ENCODE measurements at places on chromosomes 13 and 19. TPM values are rescaled to one million over a fixed set of nuclear protein-coding genes. Genes with fewer than 3 reads are reported as not detected.

GRCh38 chr19:30733826-30734550 lies 361.8 kb downstream of the ZNF536 start:
- no peaks in the 10 kb centered on the region for H3K36me3 ChIP-seq
- no peak overlapping the region for H3K4me3 ChIP-seq
- peaks cover 7% of the 10 kb centered on the region for H3K27me3 ChIP-seq
- H3K4me1 ChIP-seq: no peaks in the 10 kb centered on the region

- DNase-seq: no peak
- H3K36me3 ChIP-seq: no peaks in the 10 kb centered on the region
Measured at GRCh38 chr13:111948281-111948680, 118.7 kb upstream of the SOX1 start.

DNA sequence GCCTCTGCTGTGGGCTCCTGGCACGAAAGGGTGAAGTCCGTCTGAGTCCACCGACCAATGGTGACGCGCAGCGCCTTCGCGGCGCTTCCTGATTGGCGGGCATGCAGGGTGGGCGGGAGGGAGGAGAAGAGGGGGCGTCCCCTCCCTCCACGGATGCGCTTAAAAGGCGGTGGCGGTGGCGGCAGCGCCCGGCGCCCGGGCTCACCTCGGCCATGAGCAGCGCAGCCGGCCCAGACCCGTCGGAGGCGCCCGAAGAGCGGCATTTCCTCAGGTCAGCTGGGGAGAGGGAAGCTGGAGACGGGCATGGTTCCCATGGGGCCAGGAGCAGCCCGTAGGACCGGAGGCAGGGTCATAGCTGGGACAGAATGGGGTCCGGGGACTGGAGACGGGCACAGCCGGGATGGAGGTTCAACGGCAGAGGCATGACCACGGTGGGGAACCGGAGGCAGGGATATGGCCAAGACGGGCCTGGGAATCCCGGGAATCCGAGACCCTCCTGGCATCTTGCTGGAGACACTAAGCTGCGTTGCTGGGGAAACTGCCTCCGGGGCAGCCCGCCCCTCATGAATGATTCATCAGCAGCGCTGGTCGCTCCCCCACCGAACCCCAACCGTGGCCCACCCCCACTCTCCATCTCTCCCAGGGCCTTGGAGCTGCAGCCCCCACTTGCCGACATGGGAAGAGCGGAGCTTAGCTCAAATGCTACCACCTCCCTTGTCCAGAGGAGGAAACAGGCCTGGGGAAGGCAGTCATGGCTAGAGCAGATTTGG lies at the start of gene YJEFN3:
Gene YJEFN3, plus strand, starts transcription at position 191 of the 770 bp plus-strand sequence. Its CDS starts 22 bp downstream, at position 213.
- peaks cover 10% of the 10 kb centered on the region for H3K4me1 ChIP-seq
- no peak for DNase-seq
- no peak within 1 kb of the TSS for H3K27ac ChIP-seq
- peaks cover 17% of the 10 kb centered on the region for H3K36me3 ChIP-seq
- no peaks in the 10 kb centered on the region for H3K27me3 ChIP-seq
- no peak within 1 kb of the TSS for H3K4me3 ChIP-seq

DNA sequence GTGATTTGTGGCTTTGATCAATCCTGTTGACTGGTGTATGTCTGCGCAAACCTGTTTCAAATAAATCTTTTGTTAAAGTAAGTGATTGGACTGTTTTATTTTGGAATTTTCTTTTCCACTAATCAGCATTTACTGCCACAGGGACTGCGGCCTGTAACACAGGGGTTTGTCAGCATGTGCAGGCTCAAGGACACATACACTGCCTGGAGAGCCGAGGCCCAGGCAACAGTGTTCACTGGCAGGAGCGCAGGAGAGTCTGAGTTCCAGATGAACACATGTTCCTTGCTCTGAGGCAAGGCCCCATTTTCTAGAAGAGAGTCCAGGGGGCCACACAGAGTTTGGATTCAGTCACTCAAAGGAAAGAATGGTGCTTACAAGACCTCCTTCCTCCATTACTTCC lies 26.0 kb downstream of the SHISA2 start:
- H3K4me3 ChIP-seq: no peak overlapping the region
- peaks cover 10% of the 10 kb centered on the region for H3K36me3 ChIP-seq
- H3K4me1 ChIP-seq: no peaks in the 10 kb centered on the region
- H3K27me3 ChIP-seq: no peaks in the 10 kb centered on the region
- DNase-seq: no peak

GRCh38 chr19:32324631-32325285 lies 20.7 kb upstream of the ZNF507 start:
- no peaks in the 10 kb centered on the region for H3K36me3 ChIP-seq
- H3K4me3 ChIP-seq: no peak overlapping the region
- no peak overlapping the region for H3K27ac ChIP-seq
- H3K27me3 ChIP-seq: peaks cover 11% of the 10 kb centered on the region
- no peaks in the 10 kb centered on the region for H3K4me1 ChIP-seq

DNA sequence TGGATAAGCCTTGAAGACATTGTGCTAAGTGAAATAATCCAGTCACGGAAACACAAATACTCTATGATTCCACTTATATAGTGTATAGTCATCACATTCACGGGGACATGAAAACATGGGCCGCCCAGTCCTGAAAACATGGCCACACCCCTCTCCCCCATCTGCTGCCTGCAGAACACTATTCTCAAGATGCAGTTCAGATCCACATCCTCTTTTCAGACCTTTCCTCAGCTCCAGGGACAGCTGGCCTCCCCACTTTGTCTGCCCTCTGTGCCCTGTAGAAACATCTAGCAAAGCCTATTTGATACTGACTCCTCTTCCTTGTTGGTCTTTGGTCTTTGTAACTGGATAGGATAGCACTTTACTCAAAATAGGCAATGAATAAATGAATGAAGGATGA lies 8.3 kb downstream of the RFX2 start:
- H3K27ac ChIP-seq: no peak overlapping the region
- H3K27me3 ChIP-seq: no peaks in the 10 kb centered on the region
- H3K36me3 ChIP-seq: peaks cover 4% of the 10 kb centered on the region
- DNase-seq: no peak

GRCh38 chr13:64274481-64275217 lies 2859.0 kb upstream of the PCDH20 start:
- no peak overlapping the region for H3K27ac ChIP-seq
- no peak overlapping the region for H3K4me3 ChIP-seq
- no peaks in the 10 kb centered on the region for H3K36me3 ChIP-seq
- H3K27me3 ChIP-seq: no peaks in the 10 kb centered on the region
- no peak for DNase-seq
- H3K4me1 ChIP-seq: no peaks in the 10 kb centered on the region

DNA sequence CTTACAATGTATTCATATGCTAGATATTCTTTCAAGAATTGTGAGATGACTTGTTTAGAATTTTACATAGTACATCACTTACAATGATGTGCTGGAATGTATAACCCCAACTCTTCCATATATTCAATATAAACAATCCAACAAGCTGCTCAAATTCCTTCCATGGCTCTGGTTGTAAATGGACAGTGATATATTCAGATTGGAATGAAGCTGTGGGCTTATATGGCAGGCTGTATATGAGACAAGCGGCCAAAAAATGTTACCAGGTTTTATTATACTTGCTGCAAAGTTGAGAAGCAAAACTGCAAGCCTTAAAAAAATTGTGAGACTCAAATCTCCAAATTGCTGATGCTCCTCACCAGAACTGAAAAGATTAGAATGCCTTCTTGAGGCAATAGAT lies 83.6 kb upstream of the KLF12 start:
- H3K4me3 ChIP-seq: no peak overlapping the region
- no peak overlapping the region for H3K27ac ChIP-seq
- H3K4me1 ChIP-seq: peaks cover 7% of the 10 kb centered on the region
- H3K27me3 ChIP-seq: no peaks in the 10 kb centered on the region

- H3K27me3 ChIP-seq: peaks cover 18% of the 10 kb centered on the region
- H3K4me1 ChIP-seq: peaks cover 36% of the 10 kb centered on the region
- H3K36me3 ChIP-seq: peaks cover 2% of the 10 kb centered on the region
- no peak for DNase-seq
- H3K4me3 ChIP-seq: no peak overlapping the region
Measured at GRCh38 chr13:28544026-28544425, 49.1 kb upstream of the FLT1 start.

DNA sequence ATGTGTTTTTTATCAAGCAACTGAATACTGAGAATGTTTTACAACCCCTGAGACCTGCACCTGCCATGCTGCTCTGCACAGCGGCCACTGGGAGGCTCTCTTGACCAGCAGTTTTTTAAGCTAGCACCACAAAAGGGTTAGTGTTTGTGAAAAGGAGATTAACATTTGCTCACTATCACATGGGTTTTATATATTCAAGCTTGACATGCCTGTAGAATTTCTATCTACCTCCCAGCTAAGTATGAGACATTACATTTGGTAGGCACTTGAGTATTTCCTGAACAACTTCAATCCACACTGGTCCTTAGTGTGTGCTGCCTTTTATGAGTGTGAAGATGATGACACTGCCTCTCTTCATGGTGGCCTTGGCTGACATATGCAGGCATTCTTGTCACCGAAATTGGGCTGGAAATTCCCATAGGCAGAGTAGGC lies 1238.9 kb downstream of the UQCRFS1 start:
- H3K27me3 ChIP-seq: no peaks in the 10 kb centered on the region
- DNase-seq: peak; percentile 47
- H3K4me3 ChIP-seq: no peak overlapping the region
- no peaks in the 10 kb centered on the region for H3K4me1 ChIP-seq
- H3K27ac ChIP-seq: no peak overlapping the region

- no peaks in the 10 kb centered on the region for H3K27me3 ChIP-seq
- DNase-seq: no peak
- no peak overlapping the region for H3K27ac ChIP-seq
- no peaks in the 10 kb centered on the region for H3K4me1 ChIP-seq
- H3K36me3 ChIP-seq: peaks cover 84% of the 10 kb centered on the region
Measured at GRCh38 chr19:58265100-58265499, 13.7 kb upstream of the ZNF8 start.

DNA sequence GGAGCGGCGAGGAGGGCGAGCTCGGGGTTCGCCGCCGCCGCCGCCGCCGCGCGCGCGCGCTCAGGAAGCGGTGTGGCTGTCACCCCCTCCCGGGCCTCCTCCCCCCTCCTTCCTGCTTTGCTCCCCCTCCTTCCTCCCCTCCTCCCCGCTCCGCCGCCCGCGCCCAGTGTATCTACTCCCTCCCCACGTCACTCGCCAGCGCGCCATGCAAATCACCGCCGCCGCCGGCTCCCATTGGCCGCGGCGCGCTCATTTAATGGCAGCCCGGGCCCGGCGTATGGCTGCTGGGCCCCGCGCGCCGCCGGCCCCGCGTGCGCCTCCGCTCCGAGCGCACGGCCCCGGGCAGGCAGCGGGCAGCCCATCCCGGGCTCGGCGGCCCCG lies 335 bp upstream of the SOX1 start:
- peaks cover 14% of the 10 kb centered on the region for H3K36me3 ChIP-seq
- H3K27ac ChIP-seq: no peak overlapping the region
- peaks cover 11% of the 10 kb centered on the region for H3K4me1 ChIP-seq
- H3K4me3 ChIP-seq: no peak overlapping the region
- peak; percentile 87 for DNase-seq

DNA sequence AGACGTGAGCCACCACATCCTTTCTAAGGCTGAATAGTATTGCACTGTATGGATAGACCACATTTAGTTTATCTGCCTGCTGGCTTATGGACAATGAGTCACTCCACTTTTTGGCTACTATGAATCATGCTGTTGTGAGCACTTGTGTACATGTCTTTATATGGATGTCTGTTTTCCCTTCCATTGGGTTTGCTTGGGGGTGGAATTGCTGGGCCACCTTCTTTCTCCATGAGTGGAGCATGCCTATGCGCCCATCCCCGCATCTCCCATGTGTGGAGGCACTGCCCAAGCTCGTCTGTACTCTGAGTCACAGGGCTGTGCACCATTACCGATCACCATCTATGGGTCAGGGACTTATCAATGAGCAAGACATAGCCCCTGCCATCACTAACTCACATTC lies 127.2 kb upstream of the GJB6 start:
- H3K27me3 ChIP-seq: no peaks in the 10 kb centered on the region
- no peaks in the 10 kb centered on the region for H3K36me3 ChIP-seq

DNA sequence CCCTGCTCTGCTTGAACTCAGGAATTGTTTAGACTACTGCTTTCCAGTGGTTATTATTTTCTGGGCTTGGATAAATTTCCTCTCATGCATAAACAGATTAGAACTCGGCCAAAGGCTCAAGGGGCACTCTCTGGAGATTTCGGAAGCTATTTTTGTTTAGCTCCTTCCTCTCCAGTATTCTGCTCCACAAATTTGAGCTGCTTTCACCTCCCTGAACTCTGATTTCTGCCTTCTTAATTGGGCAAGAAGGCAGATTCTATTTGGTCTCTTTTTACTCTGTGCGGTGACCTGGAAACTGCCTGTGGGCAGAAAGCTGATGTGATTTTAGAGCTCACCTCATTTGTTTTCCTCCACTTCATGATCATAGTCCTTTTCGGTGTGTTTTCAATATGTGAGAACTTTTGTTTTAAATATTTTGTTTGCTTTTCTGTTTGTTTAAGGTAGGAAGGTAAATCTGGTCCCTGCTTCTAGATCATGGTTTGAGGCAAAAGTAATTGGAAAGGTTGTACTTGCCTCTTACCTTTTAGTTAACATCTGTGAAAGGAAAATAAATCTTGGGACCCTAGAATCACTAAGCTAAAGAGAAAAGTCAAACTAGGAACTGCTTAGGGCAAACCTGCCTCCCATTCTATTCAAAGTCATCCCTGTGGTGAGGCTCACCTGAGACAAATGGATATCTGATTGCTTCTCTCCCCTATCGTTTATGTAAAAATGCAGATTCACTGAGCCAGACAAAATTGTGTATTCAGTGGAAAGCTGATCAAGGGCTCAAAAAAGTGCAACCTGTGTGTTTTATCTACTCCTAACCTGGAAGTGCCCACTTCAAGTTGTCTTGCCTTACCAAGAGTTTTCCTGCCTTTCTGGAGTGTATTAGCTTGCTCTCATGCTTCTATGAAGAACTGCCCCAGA lies 714.7 kb upstream of the PCDH20 start:
- H3K27me3 ChIP-seq: no peaks in the 10 kb centered on the region
- DNase-seq: no peak
- no peak overlapping the region for H3K27ac ChIP-seq

- H3K27me3 ChIP-seq: peaks cover 64% of the 10 kb centered on the region
- H3K4me1 ChIP-seq: peaks cover 31% of the 10 kb centered on the region
- no peak overlapping the region for H3K4me3 ChIP-seq
- DNase-seq: no peak
- H3K27ac ChIP-seq: no peak overlapping the region
- no peaks in the 10 kb centered on the region for H3K36me3 ChIP-seq
Measured at GRCh38 chr19:45595814-45596213, 6.2 kb downstream of the GPR4 start.

Gene SH2D3A
- 20.7 TPM for total RNA-seq

Gene KISS1R
- 18.4 TPM for total RNA-seq

Gene ATCAY
- total RNA-seq: not detected

Gene ERFL
- 1.9 TPM for total RNA-seq

Gene LRFN3
- total RNA-seq: 7.8 TPM

Gene CYP2F1
- total RNA-seq: not detected

Gene GPR180
- total RNA-seq: 8.0 TPM

Gene ISOC2
- 24.3 TPM for total RNA-seq

Data from activated CD4-positive, alpha-beta T cell treated with anti-CD3 and anti-CD28 coated beads for 36 hours (primary cell).